ENCODE measurements at places on chromosomes 2 and 18.
A peak's percentile ranks its signal among the peaks of the same experiment; 100 is the strongest.

GRCh38 chr2:64259312-64259711 is 115.1 kb upstream of the PELI1 start:
- no peak for DNase-seq

- no peak for DNase-seq
Measured at GRCh38 chr18:61953641-61954040, 60.8 kb upstream of the RNF152 start.

DNA sequence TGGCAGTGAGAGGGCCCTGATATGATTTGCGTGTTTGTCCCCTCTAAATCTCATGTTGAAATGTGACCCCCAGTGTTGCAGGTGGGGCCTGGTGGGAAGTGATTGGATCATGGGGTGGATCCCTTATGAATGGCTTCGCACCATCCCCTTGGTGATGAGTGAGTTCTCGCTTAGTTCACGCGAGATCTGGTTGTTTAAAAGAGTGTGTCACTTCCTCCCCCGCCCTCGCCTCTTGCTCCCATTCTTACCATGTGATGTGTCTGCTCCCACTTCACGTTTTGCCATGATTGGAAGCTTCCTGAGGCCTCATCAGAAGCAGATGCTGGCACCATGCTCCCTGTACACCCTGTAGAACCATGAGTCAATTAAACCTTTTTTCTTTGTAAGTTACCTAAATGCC is 319.9 kb upstream of the ID2 start:
- no peak for DNase-seq

DNA sequence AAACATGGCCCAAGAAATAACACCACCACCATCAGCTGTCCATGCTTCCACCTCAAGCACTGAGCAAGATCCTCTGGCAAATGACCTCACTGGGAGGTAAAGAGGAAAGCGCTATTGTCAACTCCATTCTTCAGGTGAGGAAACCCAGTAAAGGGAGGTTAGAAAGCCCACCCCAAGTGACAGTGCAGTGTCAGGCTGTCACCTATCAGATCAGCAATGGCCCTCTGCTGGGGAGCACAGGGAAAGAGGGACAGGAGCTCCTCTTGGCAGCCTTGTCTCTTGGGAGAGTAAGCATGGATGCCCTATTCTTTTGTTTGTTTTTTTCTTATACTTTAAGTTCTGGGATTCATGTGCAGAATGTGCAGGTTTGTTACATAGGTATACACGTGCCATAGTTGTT is 104.3 kb upstream of the DAPL1 start:
- DNase-seq: no peak

GRCh38 chr2:23734416-23734815 is 192.5 kb downstream of the ATAD2B start:
- DNase-seq: no peak

- no peak for DNase-seq
Measured at GRCh38 chr2:203648273-203648672, 58.2 kb upstream of the CD28 start.

DNA sequence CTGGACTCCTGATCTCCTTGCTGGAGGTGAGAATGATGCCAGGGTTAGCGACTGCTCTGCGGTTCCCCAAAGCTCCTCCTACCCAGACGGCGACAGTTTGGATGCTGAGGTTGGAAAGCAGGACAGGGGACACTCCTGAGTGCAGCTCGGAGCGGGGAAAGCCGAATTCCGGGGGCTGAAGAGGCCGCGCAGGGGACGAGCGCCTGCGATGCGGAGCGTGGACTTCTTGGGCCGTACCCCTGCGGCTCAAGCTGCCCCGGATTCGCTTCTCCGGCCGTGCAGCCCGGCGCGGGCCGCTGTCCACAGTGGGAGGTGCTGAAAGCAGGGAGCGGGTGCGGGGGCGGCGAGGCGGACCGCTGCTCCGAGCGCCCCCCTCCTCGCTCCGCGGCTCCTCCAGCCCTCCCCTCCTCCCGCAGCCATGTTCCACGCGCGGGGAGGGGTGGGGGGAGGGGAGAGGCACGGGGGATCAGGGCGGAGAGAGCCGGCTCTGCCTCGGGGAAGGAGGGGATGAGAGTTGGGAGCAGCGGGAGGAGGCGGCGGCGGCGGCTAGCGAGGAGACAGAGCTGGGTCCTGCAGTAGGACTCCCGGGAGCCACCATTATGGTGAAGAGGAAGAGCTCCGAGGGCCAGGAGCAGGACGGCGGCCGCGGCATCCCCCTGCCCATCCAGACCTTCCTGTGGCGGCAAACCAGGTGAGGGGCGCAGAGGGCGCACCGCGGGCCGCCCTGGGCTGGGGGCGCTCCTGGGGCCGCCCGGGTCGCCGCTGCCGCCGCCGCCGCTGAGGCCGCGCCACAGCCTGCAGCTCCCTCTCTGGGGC is at the start of gene UNC80:
UNC80 (plus strand) TSS at position 359 of the 816 bp plus-strand sequence; CDS start at position 600, 241 bp downstream.
- no peak for DNase-seq

DNA sequence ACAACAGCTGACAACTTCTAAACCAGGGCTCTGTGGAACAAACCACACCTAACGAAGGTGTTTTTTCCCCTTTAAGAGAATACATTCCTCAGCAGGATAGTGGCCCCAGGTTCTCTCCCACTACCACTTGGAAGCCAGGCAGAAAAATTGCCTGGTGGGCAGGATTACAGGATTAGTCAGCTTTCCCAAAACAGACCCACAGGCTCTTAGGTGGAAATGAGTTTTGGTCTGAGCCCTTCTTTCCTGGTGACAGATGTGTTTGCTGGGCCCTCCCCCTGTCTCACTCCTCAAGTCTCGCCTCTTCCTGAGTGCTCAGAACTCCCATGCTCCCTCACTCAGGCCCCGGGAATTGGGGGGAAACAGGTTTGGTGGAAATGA is 139.4 kb upstream of the HAAO start:
- DNase-seq: no peak

DNA sequence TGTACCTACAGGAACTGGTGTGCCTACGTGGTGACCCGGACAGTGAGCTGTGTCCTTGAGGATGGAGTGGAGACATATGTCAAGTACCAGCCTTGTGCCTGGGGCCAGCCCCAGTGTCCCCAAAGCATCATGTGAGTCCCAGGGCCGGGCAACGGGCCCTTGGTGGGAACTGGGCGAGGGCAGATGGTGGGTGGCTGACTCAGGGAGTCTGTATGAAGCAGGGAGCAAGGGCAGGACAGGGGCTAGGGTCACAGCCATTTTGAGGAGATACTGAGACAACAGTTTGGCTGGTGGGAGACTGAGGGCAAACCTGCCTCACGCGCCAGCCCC is 1.7 kb downstream of the EMILIN1 start:
- no peak for DNase-seq

- no peak for DNase-seq
Measured at GRCh38 chr18:70659036-70659925, 370.4 kb downstream of the SOCS6 start.

GRCh38 chr2:62461707-62462106 is 44.3 kb downstream of the TMEM17 start:
- no peak for DNase-seq

- DNase-seq: no peak
Measured at GRCh38 chr18:79203017-79203605, 133.9 kb downstream of the ATP9B start.

DNA sequence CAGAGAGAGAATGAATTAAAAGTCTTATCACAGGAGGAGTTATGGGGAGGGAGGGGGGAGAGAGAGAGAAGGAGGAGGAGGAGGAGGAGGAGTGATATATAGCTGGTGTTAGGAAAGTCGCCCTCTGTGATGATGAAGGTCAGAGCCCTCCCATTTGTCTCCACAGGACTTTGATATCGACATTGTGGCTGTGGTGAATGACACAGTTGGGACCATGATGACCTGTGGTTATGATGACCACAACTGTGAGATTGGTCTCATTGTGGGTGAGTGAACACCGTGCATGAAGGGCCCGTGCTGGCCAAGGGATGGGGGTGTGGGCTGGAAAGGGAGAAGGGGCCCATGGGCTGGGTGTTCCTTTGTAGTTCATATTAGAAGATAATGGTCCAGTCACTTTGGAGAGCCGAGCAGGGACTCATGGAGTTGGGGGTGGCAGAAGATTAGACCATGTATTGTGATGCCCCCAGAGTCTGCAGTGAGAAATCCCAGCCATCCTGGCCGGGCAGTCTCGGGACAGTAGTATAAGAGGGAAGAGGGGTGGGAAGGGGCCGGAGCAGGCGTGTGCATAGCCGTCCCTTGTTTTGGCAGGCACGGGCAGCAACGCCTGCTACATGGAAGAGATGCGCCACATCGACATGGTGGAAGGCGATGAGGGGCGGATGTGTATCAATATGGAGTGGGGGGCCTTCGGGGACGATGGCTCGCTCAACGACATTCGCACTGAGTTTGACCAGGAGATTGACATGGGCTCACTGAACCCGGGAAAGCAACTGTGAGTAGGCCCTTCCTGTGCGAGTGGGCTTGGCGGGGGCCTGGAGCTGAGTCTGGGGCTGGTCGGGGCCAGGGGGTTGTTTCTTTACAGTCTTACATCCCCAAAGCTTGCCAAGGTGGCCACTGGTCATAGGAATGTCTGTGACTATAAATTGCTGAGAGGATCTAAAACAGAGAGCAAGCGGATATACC is 40.0 kb downstream of the HK2 start:
- no peak for DNase-seq

- no peak for DNase-seq
Measured at GRCh38 chr18:9000733-9001132, 101.8 kb upstream of the NDUFV2 start.

DNA sequence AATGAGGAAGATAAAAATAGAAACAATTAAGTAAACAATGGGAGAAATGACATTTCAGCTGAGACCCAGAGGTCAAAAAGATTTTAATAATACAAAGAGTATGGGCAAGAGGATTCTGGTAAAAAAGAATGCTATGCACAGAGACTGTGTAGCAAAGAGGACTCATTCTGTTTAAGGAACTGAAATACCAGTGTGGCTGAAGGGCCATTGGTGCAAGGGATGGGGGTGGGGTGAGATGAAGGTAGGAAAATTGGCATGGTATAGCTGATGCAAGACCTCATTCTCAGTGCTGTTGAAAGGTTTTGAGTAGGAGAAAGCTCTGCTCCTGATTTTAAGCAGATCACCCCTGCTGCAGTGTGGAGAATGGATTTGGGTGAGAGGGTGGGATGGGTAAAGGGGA is 10.8 kb downstream of the GALNT1 start:
- no peak for DNase-seq

- DNase-seq: no peak
Measured at GRCh38 chr2:20706217-20706616, 39.3 kb downstream of the GDF7 start.

GRCh38 chr18:9263264-9263663 is 71.3 kb upstream of the TWSG1 start:
- DNase-seq: no peak

GRCh38 chr18:68394705-68395104 is 320.2 kb downstream of the TMX3 start:
- no peak for DNase-seq

DNA sequence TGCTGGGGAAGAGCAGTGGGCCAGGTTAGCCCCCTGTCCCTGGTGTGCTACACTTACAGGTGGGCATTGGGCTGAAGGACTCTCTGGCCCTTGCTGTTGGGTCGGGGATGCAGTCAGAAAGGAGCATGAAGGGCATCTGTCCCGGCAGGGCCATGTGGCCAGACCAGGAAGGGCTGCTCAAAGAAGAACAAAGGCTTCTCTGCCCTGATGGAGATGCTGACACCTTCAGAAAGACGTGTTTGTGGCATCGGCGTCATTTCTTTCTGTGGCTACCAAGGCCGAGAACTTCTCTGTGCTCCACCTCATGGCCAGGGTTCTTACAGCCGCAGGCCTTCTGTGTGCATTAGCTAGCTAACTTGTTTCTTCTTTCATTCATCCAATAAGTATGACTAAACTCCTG is 239.1 kb downstream of the FAM210A start:
- peak; percentile 7 for DNase-seq

DNA sequence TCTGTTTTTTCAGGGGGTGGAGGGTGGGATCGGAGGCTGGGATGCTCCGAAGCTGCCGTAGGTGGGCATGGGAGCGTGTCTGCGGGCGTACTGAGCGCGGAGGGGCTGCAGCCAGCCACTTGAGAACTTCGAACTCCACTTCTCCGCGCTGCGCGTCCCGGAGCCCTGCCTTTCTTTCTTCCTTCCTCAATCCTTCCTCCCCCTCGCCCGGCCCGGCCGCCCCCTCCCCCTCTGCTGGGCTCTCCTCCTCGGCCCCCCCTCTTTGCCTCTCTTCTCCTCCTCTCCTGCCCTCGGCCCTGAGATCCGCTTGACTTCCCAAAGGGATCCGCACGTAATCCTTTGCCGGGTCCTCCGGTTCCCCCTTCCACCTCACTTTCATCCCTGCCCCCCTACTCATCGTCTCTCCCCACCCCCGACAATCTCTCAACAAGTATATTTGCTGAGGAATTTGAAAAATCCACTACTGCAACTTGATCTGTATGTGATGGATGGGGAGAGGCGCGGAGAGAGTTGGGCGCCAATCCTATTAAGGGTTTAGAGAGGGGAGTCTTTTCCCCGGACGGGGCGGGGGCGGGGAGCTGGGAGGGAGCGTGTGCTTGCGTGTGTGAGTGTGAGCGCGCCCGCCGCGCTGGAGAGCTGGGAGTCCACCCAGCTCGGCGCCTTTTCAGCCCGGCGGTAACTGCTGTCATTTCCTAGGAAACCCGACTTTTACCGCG is 1.1 kb downstream of the GLI2 start:
- DNase-seq: no peak

- no peak for DNase-seq
Measured at GRCh38 chr18:34033968-34034367, 190.7 kb downstream of the NOL4 start.

DNA sequence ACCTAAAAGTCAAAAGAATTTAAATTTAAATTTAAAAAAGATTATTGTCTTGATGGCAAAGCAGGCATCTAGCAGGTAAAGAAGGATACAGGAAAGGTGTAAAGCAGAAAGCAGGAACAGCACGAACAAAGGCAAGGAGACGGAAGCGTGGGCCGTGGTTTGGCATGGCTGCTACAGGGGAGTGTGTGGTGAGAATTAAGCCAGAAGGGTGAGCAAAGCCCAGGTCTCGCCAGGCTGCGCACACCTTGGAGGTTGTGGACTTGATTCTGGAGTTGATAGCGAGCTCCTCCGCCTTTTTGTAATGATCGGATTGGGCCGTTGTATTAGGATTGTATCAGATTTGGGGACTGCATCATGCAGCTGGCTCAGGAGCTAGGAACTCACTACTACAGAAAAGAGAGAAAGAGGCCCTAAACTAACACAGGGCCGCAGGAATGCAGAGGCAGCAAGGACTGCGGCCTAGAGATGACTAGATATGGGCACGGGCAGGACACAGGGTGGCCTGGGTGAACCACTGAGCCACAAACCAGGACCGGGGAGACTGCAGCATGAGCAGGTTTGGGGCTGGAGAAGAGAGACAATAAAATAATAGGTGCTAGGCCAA is 71.4 kb upstream of the TMEM247 start:
- DNase-seq: no peak

GRCh38 chr2:219442256-219443015 is 7.8 kb downstream of the SPEG start:
- no peak for DNase-seq

- no peak for DNase-seq
Measured at GRCh38 chr2:32591669-32592463, 36.0 kb upstream of the TTC27 start.
